ENCODE measurements at places on chromosomes 6 and 20. TPM values are rescaled to one million over a fixed set of nuclear protein-coding genes. Genes with fewer than 3 reads are reported as not detected.
A peak's percentile ranks its signal among the peaks of the same experiment; 100 is the strongest.

- no peak overlapping the region for H3K27ac ChIP-seq
- no peaks in the 10 kb centered on the region for H3K4me1 ChIP-seq
- H3K4me3 ChIP-seq: no peak overlapping the region
- no peak for DNase-seq
Measured at GRCh38 chr6:42257063-42257462, 39.4 kb upstream of the MRPS10 start.

DNA sequence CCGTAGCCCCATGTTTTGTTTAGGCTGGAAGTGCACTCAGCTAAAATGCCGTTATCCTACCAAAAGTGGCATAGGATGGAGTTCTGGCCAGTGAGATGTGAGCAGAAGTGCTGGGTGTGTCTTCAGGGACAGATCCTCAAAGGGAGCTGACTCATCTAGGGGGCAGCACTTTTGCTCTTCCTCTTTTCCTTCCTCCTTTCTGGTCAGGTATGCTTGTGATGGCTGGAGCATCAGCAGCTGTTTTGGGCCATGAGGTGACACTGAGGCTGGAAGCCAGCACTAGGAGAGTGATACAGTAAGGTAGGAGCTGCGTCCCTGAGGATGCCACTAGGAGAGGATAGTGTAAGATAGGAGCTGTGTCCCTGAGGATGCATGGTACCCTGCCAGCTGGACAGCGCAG lies 4.6 kb upstream of the OSBPL2 start:
- H3K27ac ChIP-seq: no peak overlapping the region
- no peak overlapping the region for H3K4me3 ChIP-seq
- no peaks in the 10 kb centered on the region for H3K27me3 ChIP-seq
- H3K36me3 ChIP-seq: no peaks in the 10 kb centered on the region

DNA sequence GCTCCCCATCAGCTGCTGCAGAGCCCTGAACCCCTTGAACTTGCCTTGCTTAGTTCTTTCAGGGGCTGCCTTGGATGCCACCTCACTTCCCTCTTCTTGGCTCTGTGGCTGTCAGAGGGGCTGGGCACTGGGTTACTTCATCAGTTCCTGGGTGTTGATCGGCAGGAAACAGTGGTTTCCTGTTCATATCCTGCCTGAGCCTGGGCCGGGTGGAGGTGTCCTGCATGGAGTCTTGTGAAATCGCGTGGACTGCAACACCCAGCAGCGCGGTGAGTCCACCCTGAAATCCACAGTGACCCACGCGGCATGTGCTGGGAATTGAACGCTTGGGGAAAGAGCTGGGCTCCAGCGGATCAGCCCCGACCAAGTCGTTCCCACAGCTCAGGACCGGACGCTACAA lies 97.5 kb downstream of the CDH26 start:
- no peak overlapping the region for H3K27ac ChIP-seq
- H3K4me3 ChIP-seq: no peak overlapping the region
- H3K27me3 ChIP-seq: peaks cover 5% of the 10 kb centered on the region

GRCh38 chr6:6674872-6675271 lies 86.4 kb downstream of the LY86 start:
- no peak overlapping the region for H3K27ac ChIP-seq
- H3K27me3 ChIP-seq: no peaks in the 10 kb centered on the region
- no peaks in the 10 kb centered on the region for H3K4me1 ChIP-seq
- H3K36me3 ChIP-seq: no peaks in the 10 kb centered on the region
- DNase-seq: no peak

DNA sequence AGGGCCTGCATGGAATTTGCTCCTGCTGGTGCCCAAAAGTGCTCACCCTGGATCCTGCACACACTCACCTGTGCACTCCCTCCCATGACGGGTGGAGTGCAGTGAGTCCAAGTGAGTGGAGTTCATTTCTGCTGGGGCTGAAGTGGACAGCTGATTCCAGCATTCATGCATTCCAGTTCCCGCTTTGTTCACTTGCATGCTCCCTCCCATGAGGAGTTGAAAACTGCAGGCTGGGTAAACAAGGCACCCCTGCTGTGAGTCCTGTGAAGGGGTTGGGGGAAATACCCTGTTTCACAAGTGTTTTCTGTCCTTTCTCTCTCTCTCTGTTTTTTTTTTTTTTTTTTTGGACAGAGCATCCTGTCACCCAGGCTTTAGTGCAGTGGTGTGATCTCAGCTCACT lies 454.1 kb upstream of the NOX3 start:
- H3K4me1 ChIP-seq: no peaks in the 10 kb centered on the region
- no peaks in the 10 kb centered on the region for H3K36me3 ChIP-seq
- no peak overlapping the region for H3K4me3 ChIP-seq
- H3K27me3 ChIP-seq: no peaks in the 10 kb centered on the region
- no peak overlapping the region for H3K27ac ChIP-seq
- no peak for DNase-seq

DNA sequence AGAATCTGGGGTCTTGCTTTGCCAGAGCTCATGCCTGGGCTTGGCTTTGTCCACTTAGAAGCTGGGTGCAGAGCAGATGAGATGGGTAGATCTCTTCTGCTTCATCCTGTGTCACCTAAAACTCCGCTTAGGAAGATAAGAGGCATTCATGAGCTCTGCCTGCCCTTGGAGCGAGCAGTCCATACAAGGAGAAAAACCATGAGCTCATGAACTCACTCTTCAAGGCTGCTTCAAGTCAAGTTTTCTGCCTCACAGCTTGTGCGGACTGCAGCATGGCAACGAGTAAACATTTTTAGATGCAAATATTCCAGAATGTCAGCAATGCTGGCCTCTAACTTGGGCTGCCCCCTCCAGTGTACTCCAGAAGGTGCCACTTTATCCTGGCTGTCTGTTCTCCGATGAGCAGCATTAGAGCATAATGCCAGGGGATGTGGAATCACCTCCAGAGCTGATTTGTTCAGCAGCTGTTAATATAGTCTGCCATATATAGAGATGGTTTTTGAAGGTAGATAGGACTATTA lies 10.7 kb upstream of the UQCC2 start:
- no peak for DNase-seq
- no peaks in the 10 kb centered on the region for H3K27me3 ChIP-seq
- no peaks in the 10 kb centered on the region for H3K36me3 ChIP-seq
- H3K4me1 ChIP-seq: peaks cover 18% of the 10 kb centered on the region

DNA sequence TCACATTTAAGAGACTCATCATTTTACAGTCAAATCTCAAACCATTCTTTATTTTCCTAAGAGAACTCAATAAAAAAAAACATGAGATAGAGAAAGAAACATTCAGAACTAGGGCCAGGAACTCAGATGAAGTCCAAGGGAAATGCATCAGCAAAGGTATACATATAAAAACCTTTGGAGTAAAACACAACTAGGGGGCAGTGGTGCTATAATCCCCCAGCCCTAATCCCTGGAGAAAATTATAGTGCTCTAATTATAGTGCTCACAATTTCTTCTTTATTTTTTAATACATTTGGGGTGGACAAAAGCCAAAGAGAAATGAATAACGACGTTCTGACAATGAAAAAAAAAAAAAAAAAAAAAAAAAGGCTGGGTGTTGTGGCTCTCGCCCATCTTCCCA lies 100.6 kb upstream of the EMILIN3 start:
- no peak for DNase-seq
- H3K36me3 ChIP-seq: peaks cover 26% of the 10 kb centered on the region
- H3K27ac ChIP-seq: no peak overlapping the region
- no peaks in the 10 kb centered on the region for H3K27me3 ChIP-seq
- no peak overlapping the region for H3K4me3 ChIP-seq
- H3K4me1 ChIP-seq: no peaks in the 10 kb centered on the region

- H3K4me1 ChIP-seq: peaks cover 10% of the 10 kb centered on the region
- H3K36me3 ChIP-seq: no peaks in the 10 kb centered on the region
- DNase-seq: peak; percentile 60
- no peak overlapping the region for H3K27ac ChIP-seq
- no peaks in the 10 kb centered on the region for H3K27me3 ChIP-seq
- no peak overlapping the region for H3K4me3 ChIP-seq
Measured at GRCh38 chr6:31007694-31008093, 2.6 kb upstream of the MUC22 start.

DNA sequence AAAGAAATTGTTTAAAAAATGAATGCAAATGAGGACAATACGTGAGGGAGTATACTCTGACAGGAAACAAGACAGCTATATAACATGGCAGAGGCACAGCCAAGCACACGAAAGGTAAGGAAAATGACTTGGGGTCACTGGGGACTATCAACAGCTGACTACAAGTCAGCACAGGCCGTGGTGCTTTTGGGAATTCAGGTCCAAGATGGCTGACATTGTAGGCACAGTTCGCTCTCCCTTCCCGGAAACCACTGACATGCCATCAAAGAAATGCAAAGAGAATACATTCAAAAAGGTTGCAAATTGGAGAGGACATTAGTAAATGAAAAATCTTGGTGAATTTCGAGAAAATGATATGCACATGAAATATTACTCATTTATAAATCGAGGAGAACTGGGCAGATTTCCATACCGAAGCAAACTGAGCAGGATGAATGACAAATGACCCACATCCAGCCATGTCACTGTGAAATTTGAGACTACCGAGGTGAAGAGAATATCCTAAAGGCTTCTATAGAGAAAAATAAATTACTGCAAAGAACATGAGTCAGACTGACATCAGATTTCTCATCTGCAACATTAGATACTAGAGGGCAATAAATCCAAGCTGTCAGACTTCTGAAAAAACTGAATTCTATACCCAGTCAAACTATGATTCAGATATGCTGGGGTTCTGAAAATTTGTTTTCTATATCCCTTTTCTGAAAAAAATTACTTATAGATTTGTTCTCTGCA lies 391.1 kb downstream of the BTBD9 start:
- no peak overlapping the region for H3K4me3 ChIP-seq
- H3K27ac ChIP-seq: no peak overlapping the region
- H3K36me3 ChIP-seq: no peaks in the 10 kb centered on the region
- no peak for DNase-seq
- H3K4me1 ChIP-seq: peaks cover 5% of the 10 kb centered on the region

GRCh38 chr6:127468936-127469335 lies 9.7 kb upstream of the KIAA0408 start:
- no peak for DNase-seq
- no peaks in the 10 kb centered on the region for H3K27me3 ChIP-seq
- H3K4me1 ChIP-seq: no peaks in the 10 kb centered on the region
- H3K27ac ChIP-seq: no peak overlapping the region

- no peak overlapping the region for H3K27ac ChIP-seq
- no peak overlapping the region for H3K4me3 ChIP-seq
- H3K27me3 ChIP-seq: no peaks in the 10 kb centered on the region
- no peaks in the 10 kb centered on the region for H3K4me1 ChIP-seq
- no peak for DNase-seq
Measured at GRCh38 chr6:67121115-67121514, 1414.1 kb upstream of the EYS start.

GRCh38 chr6:68679399-68679798 lies 44.3 kb downstream of the ADGRB3 start:
- no peaks in the 10 kb centered on the region for H3K36me3 ChIP-seq
- H3K27ac ChIP-seq: no peak overlapping the region
- H3K4me1 ChIP-seq: peaks cover 19% of the 10 kb centered on the region
- no peak for DNase-seq
- no peak overlapping the region for H3K4me3 ChIP-seq

DNA sequence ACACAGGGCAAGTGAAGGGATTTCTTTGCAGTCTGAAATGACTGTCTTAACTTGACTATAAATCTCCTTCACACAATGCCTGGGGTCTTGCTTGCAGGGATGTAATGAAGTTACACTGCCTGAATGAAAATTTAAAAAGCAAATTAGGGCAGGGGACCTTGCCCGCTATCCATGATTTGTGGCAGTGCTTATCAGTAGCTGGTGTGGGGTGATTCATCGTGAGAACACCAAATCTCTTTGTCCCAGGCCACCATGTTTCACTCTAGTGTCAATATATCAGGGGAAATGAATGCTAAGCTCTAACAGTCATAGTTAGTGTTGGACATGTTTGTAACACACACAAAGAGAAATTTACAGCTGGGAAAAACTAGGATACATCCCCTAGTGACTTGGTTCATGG lies 713.7 kb upstream of the EPHA7 start:
- no peak for DNase-seq
- H3K27ac ChIP-seq: no peak overlapping the region
- H3K4me3 ChIP-seq: no peak overlapping the region

GRCh38 chr20:35087791-35088190 lies 4.8 kb downstream of the TRPC4AP start:
- H3K27me3 ChIP-seq: no peaks in the 10 kb centered on the region
- H3K27ac ChIP-seq: peak overlapping the region; percentile 29
- no peak for DNase-seq
- no peak overlapping the region for H3K4me3 ChIP-seq
- peaks cover 2% of the 10 kb centered on the region for H3K36me3 ChIP-seq
- peaks cover 10% of the 10 kb centered on the region for H3K4me1 ChIP-seq

DNA sequence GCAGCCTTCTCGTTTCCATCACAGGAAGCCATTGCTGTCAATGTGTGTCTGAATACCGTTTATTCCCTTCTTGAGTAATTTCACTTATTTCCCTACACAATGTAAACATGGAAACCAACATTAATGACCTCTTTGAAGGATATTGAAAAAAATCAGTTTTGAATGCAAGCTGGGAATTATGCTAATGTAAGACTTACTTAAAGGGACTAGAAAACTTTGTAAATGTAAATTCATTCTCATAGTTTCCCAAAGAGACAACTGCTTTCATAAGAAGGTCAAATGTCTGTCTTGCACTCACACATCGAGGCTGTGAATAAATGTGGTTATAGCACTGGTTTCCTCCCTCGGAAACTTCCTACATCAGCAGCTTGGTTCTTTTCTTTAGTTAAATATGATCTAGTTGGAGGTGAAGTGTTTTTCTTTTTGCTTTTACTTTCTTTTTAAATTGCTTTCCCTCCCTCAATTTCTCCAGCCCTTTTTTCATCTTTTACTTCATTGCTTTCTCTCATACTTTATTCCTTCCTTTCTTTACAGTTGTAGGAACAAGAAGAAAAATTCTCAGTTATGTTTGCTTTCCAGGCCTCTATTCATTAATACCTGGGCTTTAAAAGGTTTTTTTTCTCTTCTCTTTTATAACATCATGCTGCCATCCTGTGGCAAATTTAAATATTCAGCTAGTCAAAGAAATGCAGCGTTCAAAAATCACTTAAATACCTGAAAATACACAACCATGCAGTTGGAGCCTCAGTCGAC lies 108.3 kb downstream of the TNFAIP3 start:
- no peaks in the 10 kb centered on the region for H3K36me3 ChIP-seq
- DNase-seq: no peak
- H3K4me3 ChIP-seq: no peak overlapping the region
- H3K27me3 ChIP-seq: no peaks in the 10 kb centered on the region

DNA sequence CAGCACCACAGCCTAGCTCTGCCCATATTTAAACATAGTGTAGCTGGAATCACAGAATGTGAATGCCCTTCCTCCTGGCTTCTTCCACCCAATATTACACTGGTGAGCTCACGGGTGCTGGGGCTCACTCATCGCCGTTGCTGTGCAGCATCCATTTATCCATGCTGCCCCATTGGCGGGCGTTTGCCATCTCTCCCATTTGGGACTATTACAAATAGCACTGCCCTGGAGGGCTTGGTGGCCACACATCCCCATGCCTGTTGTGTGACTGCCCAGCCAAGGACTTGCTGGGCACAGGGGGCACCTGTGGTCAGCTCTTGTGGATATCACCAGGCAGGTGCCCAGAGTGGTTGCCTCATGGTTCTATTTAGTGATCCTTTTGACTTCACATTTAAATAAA lies 54.5 kb upstream of the ENTPD6 start:
- no peak for DNase-seq
- H3K4me3 ChIP-seq: no peak overlapping the region
- peaks cover 18% of the 10 kb centered on the region for H3K27me3 ChIP-seq
- H3K27ac ChIP-seq: no peak overlapping the region

The C2 gene
- 1.9 TPM for total RNA-seq

The CFB gene
- total RNA-seq: 0.66 TPM

The NKX2-2 gene
- total RNA-seq: not detected

The POPDC3 gene
- 53.4 TPM for total RNA-seq

The MUC22 gene
- not detected for total RNA-seq

The PGBD1 gene
- 7.5 TPM for total RNA-seq

The BPIFA1 gene
- not detected for total RNA-seq
